Anterior cingulate cortex (tissue), 58 donors: ENCODE measurements at places on chromosomes 1 and 21.

DNA sequence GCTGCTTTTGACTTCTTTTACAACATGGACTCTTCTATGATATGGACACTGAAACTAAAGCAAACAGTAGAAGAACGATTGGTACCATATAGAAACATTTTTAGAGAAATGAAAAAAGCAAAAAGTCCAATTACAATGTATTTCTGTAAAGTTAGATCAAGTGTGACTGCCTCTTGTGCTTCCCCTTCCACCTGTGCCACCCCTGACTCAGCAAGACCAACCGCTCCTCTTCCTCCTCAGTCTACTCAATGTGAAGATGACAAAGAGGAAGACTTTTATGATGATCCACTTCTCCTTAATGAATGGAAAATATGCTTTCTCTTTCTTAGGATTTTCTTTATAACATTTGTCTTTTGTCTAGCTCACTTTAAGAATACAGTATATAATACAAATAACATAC, 66.9 kb downstream of the PHTF1 start:
- DNase-seq = no peak

DNA sequence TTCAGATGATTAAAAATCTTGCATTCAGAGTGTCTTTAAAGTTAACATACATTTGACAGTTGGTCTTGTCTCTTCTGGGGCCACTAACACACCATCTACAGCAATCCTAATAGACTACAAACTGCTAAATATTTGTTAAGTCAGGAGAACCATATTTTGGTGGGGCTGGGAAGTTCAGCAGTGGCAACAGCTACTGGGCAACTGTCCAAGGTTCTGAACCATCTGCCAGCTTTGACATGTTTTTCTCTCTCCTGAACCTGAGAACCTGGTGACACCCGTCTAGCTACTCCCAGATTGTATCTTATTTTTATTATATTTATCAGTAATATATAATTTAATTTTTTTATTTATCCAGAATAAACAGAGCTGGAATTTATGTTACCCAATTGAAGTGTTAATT, 199.0 kb upstream of the DPYD start:
- no peak for DNase-seq

DNA sequence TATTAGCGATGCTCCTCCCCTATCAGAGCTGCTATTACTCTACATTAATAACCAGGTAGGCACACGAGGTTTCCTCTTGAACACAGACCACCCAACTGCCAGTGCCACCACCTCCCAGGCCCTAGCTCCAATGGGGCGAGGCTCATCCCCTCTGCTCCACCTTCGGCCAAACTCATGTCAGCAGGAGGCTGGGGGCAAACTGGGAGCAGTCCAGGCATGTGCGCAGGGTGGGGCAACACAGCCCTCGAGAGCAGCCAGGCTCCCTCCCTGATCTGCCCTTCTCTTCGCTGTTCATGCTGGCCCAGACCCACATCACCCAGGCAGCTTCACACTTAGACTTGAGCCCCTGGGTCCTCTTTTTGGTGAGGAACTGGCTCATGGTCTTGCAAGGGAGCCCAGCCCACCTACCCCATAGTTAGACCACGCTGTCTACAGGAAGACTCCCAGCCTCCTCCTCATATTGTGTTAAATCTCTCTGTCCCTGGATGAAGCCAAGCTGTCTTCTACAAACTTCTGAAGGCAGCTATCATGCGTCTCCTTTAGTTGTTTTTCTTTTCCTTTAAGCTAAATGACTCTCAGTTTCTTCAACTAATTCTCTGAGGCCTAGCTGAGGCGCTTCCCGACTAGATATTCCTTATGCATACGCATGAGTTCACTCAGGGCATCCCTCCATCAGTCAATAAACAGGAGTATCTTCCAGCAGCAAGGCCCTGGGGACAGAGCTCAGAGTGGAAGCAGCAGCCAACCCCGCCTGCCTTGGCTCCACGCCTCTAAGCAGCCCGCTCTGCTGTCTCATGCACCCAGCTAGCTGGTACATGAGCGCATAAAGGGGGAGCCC, 12.0 kb downstream of the TMEM9 start:
- peak; percentile 22 for DNase-seq

DNA sequence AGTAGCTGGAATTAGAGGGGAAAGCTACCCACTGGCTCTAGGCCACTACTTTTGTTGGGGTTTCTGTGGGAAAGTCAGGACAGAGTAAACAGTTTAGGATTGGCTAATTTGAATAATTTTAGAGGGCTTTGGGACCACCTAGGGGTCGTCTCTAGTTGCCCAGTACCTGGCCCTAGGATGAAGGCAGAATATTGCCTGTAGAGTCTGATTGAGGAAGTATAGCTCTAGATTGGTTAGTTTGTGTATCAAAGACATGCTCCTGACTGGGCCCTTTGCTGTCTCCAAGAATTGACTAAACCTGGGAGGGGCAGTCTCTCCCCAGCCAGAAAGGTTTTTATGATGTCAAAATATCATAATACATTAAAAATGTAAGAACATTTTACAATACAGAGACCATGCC, 142.0 kb downstream of the POU2F1 start:
- DNase-seq = no peak

DNA sequence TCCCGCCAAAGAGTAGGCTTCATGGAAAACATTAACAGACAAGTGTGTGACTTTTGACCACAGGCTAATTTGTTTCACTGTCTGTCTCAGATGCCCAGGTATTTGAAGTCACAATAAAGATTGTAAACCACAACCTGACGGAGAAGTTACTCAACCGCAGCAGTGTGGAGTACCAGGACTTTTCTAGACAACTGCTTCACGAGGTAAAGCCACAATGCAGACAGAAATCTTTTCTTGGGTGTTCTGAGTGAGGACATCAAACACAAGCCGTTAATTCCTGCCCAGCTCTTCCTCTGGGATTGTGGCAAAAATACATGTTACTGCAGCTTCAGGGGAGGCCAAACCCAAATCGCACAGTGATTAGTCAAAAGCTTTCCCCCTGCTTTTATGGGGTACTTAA, 31.0 kb downstream of the UMODL1 start:
- no peak for DNase-seq

GRCh38 chr1:225911191-225912130, 12.6 kb downstream of the PYCR2 start:
- DNase-seq = no peak

GRCh38 chr1:61993331-61993961, 201.2 kb upstream of the L1TD1 start:
- DNase-seq = no peak

DNA sequence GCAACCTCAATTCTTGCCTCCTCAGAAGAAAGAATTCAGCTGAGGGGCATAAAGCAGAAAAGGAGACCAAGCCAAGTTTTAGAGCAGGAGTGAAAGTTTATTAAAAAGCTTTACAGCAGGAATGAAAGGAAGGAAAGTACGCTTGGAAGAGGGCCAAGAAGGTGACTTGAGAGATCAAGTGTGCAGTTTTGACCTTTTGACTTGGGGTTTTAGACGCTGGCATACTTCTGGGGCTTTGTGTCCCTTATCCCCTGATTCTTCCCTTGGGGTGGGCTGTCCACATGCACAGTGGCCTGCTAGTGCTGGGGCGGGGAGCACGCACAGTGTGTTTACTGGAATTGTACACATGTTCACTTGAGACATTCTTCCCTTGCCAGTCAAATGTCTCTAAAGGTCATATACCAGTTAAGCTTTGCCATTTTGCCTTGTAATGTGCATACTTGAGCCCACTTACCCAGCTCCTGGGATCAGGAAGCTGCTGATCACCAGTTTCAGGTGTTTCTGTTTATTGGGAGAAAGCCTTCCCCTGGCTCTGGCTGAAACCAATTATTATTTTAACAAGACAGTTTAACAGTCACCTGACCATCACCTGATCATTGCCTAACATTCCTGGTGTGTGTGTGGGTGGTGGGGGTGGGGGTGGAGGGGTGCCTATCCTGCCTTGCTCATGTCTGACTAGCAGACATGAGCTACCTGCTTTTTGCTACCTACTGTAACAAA, 36.2 kb downstream of the UTP25 start:
- no peak for DNase-seq

GRCh38 chr1:152997901-152998300, 3.6 kb upstream of the SPRR3 start:
- no peak for DNase-seq

- DNase-seq = no peak
These were observed 3.9 kb downstream of the KDM4A start for GRCh38 chr1:43653893-43654292.

- DNase-seq = no peak
These were observed 3.4 kb downstream of the HENMT1 start for GRCh38 chr1:108657356-108658080.

DNA sequence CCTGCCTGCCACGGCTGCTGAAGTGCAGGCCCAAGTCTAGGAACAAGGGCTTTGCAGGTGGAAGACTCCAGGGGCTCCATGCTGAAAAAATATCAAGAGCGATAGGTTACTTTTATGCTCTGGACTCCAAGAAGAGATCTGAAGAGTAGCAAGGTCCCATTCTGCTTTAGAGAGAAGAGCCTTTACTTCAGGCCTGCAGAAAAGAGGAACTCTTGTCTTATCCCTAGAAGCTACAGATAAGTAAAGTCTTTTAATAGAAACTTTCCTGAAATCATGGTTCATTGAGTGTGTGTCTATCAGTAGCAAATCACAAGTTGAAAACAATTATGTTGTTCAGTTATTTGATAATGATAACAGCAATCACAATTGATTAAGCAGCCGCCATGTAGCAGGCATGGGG, 113.3 kb downstream of the TNR start:
- no peak for DNase-seq

DNA sequence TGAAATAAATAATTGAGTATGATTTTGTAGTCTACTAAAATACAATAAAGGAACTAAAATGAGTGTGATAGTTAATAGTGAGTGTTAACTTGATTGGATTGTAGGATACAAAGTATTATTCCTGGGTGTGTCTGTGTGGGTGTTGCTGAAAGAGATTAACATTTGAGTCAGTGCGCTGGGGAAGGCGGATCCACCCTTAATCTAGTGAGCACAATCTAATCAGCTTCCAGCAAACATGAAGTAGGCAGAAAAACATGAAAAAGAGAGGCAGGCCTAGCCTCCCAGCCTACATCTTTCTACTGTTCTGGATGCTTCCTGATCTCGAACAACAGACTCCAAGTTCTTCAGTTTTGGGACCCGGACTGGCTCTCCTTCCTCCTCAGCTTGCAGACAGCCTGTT, 1716.6 kb downstream of the MRPL39 start:
- no peak for DNase-seq

DNA sequence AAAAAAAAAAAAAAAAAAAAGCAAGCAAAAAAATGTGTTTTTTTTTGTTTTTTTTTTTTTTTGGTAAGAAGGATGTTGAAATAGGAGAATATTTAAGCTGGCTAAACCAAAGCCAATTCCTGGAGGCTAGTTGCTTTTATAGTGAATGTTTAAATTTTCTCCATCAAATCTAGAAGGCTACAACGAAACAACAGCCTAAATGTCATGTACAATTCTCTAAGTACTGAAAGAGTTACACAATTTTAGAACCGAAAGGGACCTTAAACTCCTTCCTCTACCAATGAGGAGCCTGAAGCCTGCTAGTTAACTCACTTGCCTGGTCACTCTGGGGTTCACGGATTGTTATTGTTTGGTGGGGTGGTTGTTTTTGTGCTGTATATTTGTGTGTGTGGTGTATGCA, 3.5 kb downstream of the WLS start:
- DNase-seq = no peak
